ENCODE measurements at places on chromosomes 6 and 20.

GRCh38 chr6:162849269-162849668 is 121.5 kb downstream of the PACRG start:
- DNase-seq = peak; percentile 50

DNA sequence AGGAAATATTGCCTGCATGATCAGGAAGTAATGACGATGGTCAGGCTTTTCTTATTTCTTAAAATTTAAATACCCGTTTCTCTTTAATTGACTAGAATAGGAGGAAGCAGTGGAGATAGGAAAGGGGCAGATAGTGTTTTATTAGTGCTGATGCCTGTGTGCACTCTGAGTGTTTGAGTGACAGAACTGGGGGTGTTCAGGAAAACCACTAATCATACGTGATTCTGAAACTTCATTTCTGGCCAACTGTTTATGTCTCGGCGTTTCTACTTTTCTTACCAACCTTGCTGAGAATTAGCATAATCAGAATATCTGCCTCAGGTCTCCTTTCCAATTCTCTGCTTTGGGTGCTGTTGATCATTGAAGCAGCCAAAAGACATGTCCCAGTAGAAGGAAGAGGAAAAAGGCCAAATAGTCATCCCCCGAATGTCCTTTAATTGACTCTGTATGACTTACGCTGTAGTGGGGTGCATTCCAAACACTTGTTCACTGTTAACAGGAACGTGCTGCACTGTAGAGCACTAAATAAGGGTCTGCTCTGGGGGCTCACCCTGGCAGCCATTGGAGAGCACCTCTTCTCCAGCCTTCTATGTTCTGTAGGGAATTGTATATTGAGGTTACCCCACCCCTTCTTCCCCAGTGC is 152.9 kb downstream of the JARID2 start:
- no peak for DNase-seq

DNA sequence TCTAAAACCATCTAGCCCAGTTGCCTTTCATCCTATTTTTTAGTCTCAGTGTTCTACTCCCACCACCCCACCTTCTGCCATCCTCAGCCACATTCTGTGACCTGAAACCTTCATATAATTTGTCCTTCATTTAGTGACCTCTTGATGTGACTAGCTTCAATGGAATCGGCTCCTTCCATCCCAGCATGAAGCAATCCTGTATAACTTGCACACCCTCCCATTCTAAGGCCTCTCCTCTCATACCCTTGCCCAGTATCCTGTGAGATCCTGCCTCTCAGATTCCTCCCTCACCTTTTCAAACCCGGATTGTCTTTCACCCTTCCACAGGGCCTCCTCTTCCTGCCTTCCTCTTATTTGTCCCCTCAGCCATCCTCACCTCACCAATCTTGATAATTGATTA is 3.1 kb downstream of the ZNF76 start:
- DNase-seq = no peak

DNA sequence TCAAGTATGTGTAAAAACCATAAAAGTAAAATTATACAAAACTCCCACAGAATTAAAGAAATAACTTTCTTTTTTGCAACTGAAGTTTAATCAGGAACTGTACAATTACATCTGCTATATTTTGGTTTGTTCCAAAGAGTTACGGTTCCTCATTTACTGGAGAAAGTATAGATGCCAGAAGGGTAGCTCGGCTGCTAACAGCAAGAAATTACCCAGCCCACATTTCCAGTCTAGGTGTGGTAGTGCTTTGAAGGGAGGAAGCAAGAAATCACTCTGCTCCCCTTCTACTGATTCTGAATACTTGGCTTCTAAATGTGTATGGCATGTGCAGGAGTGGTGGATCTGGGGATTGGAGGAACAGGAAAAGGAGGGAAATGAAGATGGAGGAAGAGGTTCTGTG is 441.3 kb downstream of the CDC5L start:
- no peak for DNase-seq

GRCh38 chr6:137417396-137417795 is 76.8 kb downstream of the OLIG3 start:
- no peak for DNase-seq

GRCh38 chr6:167574431-167575151 is 249.7 kb downstream of the TTLL2 start:
- peak; percentile 43 for DNase-seq

- DNase-seq = no peak
Observed at GRCh38 chr6:145711372-145711771, 23.9 kb downstream of the EPM2A start.

DNA sequence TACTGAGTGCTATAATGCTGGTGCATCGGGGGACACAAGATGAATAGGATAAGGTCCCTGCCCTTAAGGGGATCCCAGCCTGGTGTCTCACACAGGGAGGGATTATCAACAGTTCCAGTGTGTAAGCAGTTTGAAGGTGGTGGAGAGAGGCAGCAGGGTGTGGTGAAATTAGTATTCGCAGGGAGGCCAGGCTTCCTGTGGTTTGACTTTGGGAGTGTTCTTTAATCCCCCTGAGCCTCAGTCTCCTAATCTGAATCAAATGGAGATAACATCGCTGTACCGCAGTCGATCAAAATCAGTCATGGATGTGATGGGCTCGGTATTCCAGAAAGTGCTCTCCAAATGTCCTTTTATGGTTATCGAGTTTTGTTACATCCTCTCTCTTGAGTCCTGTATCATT is 288.1 kb upstream of the SUPT3H start:
- DNase-seq = no peak

GRCh38 chr6:22029171-22029570 is 267.7 kb downstream of the PRL start:
- DNase-seq = no peak

DNA sequence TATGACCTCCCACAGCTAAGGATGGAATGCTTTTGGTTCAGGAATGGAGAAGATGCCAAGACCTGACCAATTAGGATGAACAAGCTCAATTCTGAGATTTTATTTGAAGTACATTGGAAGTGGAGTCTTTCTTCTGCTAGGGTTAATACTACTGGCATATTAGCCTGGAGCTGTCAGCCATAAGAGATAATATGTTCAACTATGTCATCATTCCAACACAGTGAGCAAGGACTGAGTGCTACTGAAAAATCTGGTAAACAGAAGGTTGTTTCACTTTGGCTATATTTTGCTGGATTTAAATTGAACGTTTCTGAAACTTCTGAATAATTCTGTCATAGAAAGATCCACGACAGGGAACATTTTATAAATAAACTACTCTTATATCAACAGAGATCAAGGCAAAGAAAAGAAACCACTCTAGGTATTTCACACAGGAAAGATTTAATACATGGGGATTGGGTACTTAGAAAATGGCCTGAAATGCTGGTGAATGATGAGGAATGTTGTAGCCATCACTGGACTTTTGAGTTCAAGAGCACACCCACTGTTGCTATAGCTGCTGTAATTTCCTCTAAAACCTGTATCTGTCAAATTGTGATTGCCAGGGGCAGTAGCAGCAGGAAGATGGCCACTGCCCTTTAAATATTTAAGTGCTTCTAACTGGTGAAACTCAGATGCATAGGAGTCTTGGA is 200.5 kb downstream of the PLCB4 start:
- no peak for DNase-seq
